GM23248 (cell line): ENCODE measurements at places on chromosomes 3 and 15.

GRCh38 chr15:44035781-44036699 lies 159.0 kb downstream of the FRMD5 start:
- H3K27ac ChIP-seq, result no peak overlapping the region
- peaks cover 28% of the 10 kb centered on the region for H3K4me1 ChIP-seq
- no peak overlapping the region for H3K4me3 ChIP-seq

DNA sequence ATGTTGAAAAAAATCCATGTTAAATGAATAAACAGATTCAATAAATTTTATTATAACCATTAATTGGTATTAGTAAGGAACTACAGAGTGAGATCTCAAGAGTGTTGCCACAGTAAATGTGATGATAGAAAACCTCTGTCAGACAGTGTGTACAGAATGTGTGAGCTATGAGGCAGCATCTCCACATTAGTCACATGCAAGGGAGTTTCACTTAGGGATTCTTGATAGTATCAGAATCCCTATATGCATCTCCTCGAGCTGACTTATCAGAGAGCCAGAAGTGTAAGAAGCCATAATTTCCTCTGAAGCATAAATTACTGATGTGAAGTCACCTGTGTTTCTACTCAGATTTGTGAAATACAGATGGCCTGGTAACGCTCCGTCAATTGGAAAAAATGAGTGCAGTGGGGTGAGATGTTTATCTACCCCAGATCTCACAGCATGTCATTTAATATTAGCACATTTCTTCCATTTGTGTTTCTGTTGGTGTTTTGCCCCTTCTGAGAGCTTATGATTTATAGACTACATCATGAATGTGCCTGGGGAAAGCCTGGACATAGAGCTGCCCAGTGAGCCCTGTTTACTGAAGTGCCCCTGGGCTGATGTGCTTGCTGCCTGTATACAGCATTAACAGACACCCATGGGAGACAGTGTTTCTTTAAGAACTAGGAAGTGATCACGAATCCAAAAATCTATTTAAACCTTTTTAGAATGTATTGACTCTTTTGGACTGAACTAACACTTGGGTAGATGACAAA lies 262.4 kb downstream of the CPNE4 start:
- H3K27me3 ChIP-seq, result no peaks in the 10 kb centered on the region
- H3K27ac ChIP-seq, result no peak overlapping the region
- H3K4me3 ChIP-seq, result no peak overlapping the region
- no peaks in the 10 kb centered on the region for H3K36me3 ChIP-seq
- DNase-seq, result no peak

- no peak for DNase-seq
- H3K27ac ChIP-seq, result no peak overlapping the region
- H3K36me3 ChIP-seq, result no peaks in the 10 kb centered on the region
- H3K4me1 ChIP-seq, result no peaks in the 10 kb centered on the region
Measured at GRCh38 chr3:148970271-148970670, 21.1 kb upstream of the GYG1 start.

DNA sequence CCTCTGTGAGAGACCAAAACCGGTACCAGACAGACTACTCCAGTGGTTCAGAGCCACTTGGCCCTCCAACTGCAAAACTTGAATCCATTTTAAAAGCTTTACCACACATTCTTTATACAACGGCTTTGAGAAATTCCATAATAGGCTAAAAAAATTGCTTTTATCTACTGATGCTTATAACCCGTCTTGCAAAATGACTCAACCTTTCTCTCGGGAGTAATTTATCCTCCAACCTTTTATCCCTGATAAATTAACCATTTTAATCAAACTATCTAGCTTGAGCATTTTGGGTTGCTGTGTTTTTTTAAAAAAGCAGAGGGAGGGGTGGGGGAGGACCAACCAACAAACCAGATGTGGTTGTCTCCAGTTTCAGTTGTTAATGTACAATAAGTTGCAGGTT lies 275.7 kb upstream of the LRTM1 start:
- H3K27me3 ChIP-seq, result no peaks in the 10 kb centered on the region
- H3K36me3 ChIP-seq, result no peaks in the 10 kb centered on the region
- H3K4me1 ChIP-seq, result peaks cover 37% of the 10 kb centered on the region
- no peak overlapping the region for H3K4me3 ChIP-seq
- H3K27ac ChIP-seq, result 0 out of 2 replicates have a peak overlapping the region, but pooled peaks have one; percentile 79

GRCh38 chr3:192130534-192131132 lies 596.7 kb downstream of the FGF12 start:
- no peaks in the 10 kb centered on the region for H3K36me3 ChIP-seq
- no peak overlapping the region for H3K4me3 ChIP-seq
- H3K27ac ChIP-seq, result no peak overlapping the region
- no peaks in the 10 kb centered on the region for H3K4me1 ChIP-seq
- peak; percentile 39 for DNase-seq

DNA sequence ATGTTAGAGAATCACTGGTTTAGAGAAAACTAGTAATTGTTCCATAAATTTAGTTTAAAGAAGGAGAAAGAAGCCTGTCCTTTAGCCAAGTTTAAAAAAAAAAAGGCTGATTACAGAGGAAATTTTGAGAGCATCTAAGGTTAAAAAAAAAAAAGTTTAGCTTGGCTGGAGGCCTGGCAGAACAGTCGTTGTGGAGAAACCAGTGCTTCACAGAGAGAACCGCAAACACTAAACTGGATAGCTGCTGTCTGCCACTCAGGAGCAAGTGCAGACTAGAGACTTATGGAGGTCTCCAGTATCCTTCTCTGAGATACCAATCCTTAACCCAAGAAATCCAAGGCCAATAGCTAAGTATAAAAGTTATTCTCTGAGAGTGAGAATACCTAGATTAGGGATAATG lies 84.8 kb upstream of the ANKRD28 start:
- H3K27ac ChIP-seq, result no peak overlapping the region
- DNase-seq, result no peak
- no peaks in the 10 kb centered on the region for H3K4me1 ChIP-seq
- no peaks in the 10 kb centered on the region for H3K36me3 ChIP-seq
- H3K4me3 ChIP-seq, result no peak overlapping the region

DNA sequence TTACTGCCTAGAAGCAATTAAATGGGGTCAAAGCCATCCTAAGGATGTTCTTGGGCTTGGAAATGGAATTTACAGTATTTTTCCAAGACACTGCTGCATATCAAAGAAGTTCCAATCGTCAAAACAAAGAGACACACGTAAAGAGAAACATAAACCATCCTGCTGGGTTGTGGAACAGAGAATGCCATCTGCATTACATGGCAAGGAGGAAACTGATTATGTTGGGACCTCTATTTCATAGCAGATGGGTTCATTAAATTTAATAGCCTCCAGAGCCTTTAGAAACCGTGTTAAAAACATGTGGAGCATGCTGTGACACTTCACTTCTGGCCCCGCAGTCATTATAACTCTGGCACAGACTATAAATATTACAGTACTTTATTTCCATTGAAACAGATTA lies 154.6 kb downstream of the LRTM1 start:
- H3K4me1 ChIP-seq, result no peaks in the 10 kb centered on the region
- 0 out of 2 replicates have a peak, but pooled peaks cover 19% of the 10 kb centered on the region for H3K27me3 ChIP-seq
- no peak for DNase-seq
- no peak overlapping the region for H3K27ac ChIP-seq
- no peak overlapping the region for H3K4me3 ChIP-seq
- no peaks in the 10 kb centered on the region for H3K36me3 ChIP-seq

GRCh38 chr3:120568598-120568997 lies 27.5 kb upstream of the NDUFB4 start:
- no peaks in the 10 kb centered on the region for H3K27me3 ChIP-seq
- DNase-seq, result peak; percentile 45
- H3K4me1 ChIP-seq, result no peaks in the 10 kb centered on the region
- no peaks in the 10 kb centered on the region for H3K36me3 ChIP-seq
- H3K4me3 ChIP-seq, result no peak overlapping the region
- no peak overlapping the region for H3K27ac ChIP-seq

- no peak overlapping the region for H3K27ac ChIP-seq
- no peaks in the 10 kb centered on the region for H3K27me3 ChIP-seq
- H3K4me3 ChIP-seq, result no peak overlapping the region
- H3K36me3 ChIP-seq, result no peaks in the 10 kb centered on the region
- H3K4me1 ChIP-seq, result no peaks in the 10 kb centered on the region
Measured at GRCh38 chr15:83559310-83559966, 94.5 kb upstream of the ADAMTSL3 start.

DNA sequence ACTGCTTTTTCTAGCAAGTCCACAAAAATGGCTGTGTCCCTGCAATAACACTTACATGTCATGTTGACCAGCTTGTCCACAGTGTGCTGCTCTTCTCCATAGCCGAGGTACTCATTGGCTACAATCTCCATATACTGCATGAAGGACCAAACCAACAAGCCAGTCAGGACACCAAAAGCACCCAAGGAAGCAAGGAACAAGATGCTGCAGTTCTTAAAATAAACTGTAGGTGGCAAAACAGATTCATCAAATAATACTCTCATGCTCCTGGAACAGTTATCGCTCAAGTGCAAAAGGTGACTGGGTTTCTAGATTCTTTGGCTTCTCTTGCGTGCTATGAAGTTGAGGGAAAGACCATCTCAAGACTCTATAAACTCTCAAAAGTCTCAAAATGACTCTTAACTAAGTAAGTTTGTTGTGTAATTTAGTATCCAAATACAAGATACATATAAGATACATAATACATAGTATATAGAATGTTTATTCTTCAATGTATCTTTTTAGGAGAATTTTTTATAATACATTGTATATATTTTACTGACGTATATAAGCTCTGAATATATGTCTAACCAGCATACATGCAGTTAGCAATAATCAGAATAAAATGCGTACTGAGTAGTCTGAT lies 57.0 kb downstream of the NEK10 start:
- H3K27me3 ChIP-seq, result no peaks in the 10 kb centered on the region
- peak overlapping the region; percentile 84 for H3K27ac ChIP-seq
- H3K36me3 ChIP-seq, result peaks cover 21% of the 10 kb centered on the region
- H3K4me1 ChIP-seq, result peaks cover 26% of the 10 kb centered on the region
- H3K4me3 ChIP-seq, result peak overlapping the region; percentile 31

GRCh38 chr3:79810581-79810980 lies 42.8 kb upstream of the ROBO1 start:
- H3K4me1 ChIP-seq, result no peaks in the 10 kb centered on the region
- no peak overlapping the region for H3K4me3 ChIP-seq
- DNase-seq, result no peak
- H3K36me3 ChIP-seq, result no peaks in the 10 kb centered on the region
- H3K27me3 ChIP-seq, result no peaks in the 10 kb centered on the region

DNA sequence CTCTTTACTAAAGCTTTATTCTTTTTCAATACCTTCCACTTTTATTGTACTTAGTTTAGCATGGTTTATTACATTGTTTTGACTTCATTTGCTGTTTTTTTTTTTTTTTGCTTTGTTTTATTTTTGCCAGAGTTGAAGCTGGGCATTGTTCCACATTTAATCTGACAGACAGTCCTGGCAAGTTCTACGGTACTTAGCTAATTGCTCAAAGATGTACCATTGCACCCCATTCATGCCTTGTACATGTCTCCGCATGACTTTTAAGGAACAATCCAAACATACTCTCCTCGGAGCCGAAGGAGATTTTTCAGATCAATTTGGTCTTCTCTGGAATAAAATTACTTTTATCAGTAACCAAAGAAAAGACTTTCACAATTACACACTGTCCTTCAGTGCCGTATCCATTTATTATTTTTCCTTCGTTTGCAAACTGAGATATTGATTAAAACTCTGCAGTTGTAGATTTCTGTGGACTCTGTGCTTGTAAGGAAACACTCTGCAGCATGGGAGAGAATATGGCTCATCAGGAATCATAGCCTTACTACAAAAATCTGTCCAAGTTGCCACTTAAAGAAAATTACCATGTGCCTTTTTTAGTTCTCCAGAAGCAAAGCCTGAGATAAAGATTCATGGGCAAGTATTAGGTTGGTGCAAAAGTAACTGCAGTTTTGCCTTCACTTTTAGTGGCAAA lies 952.0 kb downstream of the AGBL1 start:
- no peaks in the 10 kb centered on the region for H3K36me3 ChIP-seq
- no peak overlapping the region for H3K4me3 ChIP-seq
- no peaks in the 10 kb centered on the region for H3K27me3 ChIP-seq

DNA sequence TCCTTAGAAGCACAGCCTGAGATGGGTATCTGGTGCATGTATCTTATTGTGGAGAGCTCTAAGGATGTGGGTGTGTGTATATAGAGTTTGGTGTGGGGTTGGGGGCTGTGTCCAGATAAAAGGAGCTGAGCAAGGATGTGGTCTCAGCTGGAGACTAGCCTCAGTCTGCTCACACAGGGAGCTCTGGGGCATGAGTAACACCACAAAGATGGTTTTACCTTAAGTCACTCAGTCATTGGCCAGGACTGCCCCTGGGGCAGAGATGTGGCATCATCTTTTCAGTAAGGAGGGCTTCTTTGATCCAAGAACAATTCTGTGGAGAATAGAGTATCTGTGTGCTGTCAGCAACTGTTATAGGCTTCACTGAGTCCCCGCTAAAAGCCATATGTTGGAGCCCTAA lies 163.4 kb upstream of the NUDT16 start:
- H3K36me3 ChIP-seq, result no peaks in the 10 kb centered on the region
- no peak overlapping the region for H3K4me3 ChIP-seq
- peak; percentile 77 for DNase-seq
- peak overlapping the region; percentile 32 for H3K27ac ChIP-seq
- H3K4me1 ChIP-seq, result peaks cover 46% of the 10 kb centered on the region

DNA sequence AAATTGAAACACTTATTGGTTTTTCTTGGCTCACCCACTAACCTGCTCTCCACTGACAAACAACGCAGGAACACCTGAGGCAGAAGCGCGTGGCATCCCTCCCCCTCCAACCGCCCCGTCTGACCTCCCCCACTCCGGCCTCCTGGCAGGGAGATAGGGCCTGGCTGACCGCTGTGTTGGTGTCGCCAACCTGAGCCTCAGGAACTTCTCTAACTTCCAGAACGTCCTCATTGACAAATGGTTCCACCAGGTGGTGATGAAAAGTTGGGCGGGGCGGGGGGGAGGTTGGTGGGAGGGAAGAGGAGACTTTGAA lies 22.8 kb downstream of the IL17RD start:
- no peaks in the 10 kb centered on the region for H3K4me1 ChIP-seq
- H3K4me3 ChIP-seq, result no peak overlapping the region
- H3K27me3 ChIP-seq, result no peaks in the 10 kb centered on the region
- H3K36me3 ChIP-seq, result no peaks in the 10 kb centered on the region

DNA sequence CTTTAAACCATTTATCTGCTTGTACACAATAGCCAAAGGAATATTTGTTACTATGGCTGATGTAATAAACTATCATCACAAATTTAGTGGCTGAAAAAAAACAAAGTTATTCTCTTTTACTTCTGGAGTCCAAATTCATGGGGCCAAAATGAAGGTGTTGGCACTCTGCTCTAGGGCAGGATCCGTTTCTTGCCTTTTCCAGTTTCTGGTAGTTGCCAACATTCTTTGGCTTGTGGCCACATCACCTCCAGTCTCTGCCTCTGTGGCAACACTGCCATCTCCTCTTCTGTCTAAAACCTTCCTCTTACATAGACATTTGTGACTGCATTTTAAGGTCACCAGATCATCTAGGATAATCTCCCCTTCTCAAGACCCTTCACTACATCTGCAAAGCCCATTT lies 27.3 kb downstream of the NIT2 start:
- no peaks in the 10 kb centered on the region for H3K4me1 ChIP-seq
- no peak overlapping the region for H3K27ac ChIP-seq
- H3K36me3 ChIP-seq, result peaks cover 42% of the 10 kb centered on the region
- H3K27me3 ChIP-seq, result no peaks in the 10 kb centered on the region
- no peak overlapping the region for H3K4me3 ChIP-seq
